ENCODE measurements at places on chromosomes 5 and 9.

- DNase-seq: peak; percentile 32
These were observed 29.2 kb downstream of the RUSC2 start for GRCh38 chr9:35518981-35519679.

DNA sequence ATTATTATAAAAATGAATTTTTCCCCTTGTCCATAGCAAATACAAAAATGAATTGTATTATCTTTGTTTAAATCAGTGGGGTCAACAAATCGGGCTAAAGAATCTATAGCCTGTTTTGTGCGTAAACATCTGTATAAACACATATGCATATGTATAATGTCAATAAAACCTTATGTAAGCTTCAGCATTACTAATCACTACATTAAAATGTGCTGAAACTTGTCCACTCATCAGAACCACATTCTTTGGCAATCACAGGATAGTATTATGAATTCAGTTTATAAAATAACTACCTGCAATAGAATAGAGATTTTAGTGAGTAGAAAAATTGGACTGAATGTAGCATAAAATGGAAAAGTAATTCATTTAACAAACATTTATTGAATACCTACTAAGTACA, 30.6 kb downstream of the RGMB start:
- no peak for DNase-seq

- DNase-seq: no peak
These were observed 567.9 kb downstream of the CCDC171 start for GRCh38 chr9:16120727-16121126.

GRCh38 chr9:29769019-29769418, 2195.7 kb upstream of the C9orf72 start:
- DNase-seq: no peak

GRCh38 chr5:101160002-101160401, 256.9 kb upstream of the ST8SIA4 start:
- no peak for DNase-seq

DNA sequence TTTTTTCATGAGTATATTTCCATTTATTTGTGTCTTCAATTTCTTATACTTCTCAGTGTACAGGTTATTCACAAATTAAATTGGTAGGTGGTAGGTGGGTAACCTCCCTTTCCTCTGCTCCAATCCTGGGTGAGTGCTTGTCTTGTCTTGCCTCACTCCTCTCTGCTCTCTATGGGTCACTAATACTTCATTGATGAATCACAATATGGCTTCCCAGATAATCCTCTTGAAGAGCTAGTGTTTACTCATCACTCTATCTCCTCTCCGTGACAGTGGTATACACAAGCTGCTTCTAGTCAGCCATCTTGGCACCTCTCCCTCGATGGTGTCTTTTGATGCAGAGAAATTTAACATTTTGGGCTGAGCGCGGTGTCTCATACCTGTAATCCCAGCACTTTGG, 331.8 kb upstream of the NMUR2 start:
- DNase-seq: no peak

- no peak for DNase-seq
These were observed 722.8 kb upstream of the GRAMD2B start for GRCh38 chr5:125700380-125700861.

DNA sequence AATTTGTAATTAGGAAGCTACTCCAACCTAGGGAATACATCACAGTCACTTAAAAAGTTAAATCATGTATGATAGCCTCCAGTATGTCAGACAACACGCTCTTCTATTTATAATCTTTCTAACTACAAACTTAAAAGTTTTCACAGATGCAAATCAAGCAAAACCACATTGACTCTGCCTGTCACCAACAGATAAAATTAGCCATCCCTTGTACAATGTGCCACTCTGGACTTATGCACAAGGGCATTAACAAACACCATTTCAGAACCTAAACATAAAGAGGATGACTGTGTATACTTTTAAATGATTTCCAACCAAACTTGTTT, 14.7 kb downstream of the ERP44 start:
- DNase-seq: no peak

DNA sequence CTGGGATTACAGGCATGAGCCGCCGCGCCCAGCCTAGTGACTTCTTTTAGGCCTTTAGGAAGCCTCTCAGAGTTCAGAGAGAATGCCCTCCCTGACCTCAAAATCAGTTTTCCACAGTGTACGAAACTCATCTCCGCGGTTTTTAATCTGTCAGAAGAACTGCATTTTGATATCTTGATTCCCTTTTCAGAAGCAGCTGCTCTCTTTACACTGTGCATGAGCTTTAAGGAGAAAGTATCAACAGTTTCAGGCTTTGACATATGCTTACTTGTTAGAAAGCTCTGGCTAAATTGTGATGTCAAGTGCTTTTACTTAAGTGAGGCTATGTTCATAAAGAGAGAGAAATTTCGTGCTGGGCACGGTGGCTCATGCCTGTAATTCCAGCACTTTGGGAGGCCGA, 74.6 kb downstream of the USP20 start:
- no peak for DNase-seq

GRCh38 chr5:107398703-107399102, 272.0 kb downstream of the EFNA5 start:
- DNase-seq: no peak

GRCh38 chr5:82312373-82312856, 34.3 kb upstream of the RPS23 start:
- DNase-seq: peak; percentile 50

DNA sequence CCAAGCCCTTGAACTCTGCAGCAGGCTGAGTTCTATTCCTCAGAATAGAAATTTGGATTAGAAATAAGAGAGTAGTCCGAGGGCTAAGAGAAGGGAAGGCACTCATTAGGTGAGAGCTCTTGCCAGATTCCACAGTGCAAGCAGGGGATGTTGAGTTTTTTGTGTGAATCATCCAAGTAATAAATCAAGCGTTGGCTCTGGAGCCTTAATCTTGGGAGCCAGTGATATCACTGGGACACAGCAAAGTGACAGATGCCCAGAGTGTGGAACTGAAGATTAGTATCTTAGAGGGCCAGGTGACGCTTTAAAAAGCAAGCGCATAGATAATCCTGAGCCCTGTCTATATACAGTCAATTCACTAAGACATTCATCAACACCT, 60.3 kb downstream of the FOXD1 start:
- DNase-seq: no peak

DNA sequence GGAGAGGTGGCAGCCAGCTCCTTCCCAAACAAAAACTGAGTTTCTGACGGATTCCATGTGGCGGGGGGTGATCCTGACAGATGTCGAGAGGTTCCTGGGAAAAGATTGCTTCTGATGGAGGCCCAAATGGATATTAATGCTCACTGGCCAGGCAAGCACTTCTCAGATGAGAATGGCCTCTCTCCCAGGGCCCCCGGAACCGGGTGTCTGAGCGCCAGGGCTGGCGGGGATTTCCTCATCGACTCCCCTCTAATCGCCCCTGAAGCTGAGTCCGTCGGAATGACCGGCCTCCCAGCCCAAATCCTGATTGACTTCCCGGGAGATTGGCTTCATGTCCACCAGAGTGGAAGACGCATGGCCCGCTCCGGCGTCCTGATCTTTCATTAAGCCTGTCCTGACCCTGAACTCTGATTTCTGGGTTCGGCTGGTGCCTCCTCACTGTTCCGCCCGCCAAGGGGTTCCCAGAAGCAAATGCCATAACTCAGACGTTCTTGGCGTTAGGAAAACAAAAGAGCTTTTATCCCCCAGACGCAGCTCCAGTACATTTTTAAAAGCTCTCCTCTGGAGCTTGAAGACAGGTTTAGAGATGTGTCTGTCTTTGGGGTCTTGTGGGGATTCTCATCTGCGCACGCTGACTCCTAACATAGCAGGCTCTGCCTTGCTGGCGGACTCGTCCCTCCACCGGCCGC, 17.6 kb downstream of the FIBCD1 start:
- no peak for DNase-seq

- no peak for DNase-seq
These were observed 134.1 kb downstream of the SEMA6A start for GRCh38 chr5:116440457-116441001.

GRCh38 chr5:5454391-5454790, 31.9 kb downstream of the ICE1 start:
- DNase-seq: no peak

DNA sequence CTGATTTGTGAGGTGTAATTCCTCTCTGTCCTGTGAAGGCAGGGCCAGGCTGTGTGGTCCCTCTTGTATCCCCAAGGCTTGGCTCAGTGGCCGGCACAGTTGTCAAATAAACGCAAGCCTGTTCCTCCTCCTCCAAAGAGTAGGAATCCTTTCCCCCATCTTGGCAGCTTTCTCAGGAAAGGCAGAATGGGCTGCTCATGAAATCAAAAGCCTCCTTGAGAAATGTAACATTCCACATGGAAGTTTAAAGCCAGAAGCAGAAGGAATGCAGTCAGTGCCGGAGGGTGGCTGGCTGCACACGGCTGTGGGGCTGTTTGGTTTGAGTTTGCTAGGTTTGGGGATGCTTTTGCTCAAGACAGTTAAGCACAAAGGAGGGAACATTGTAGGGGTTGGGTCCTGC, 34.5 kb upstream of the MED10 start:
- DNase-seq: no peak

GRCh38 chr9:114155995-114156656, 789 bp downstream of the COL27A1 start:
- no peak for DNase-seq

GRCh38 chr9:124102363-124102762, 90.8 kb downstream of the LHX2 start:
- DNase-seq: no peak

- DNase-seq: no peak
These were observed 3.3 kb downstream of the LCN8 start for GRCh38 chr9:136754626-136755301.

DNA sequence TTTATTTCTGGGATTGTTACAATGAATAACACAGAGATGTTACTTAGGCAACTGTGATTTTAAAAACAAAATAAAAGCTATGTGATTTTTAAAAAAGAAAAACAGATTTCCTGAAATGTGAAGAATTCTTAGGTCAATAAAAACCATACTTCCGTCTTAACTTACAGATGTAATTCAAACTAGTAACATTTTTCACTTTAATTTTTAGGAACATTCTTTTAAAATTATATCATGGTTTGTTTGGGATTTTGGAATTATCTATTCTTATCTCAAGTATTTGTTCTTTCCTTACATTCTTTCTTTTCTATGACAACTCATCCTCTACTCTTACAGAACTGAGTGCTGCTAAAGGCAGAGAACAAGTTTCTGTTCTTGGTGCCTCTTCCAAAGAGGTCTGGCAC, 159.5 kb downstream of the RAPGEF6 start:
- DNase-seq: no peak

- DNase-seq: no peak
These were observed 54.3 kb downstream of the TLE1 start for GRCh38 chr9:81634915-81635516.

- DNase-seq: no peak
These were observed 667.4 kb upstream of the SEMA6A start for GRCh38 chr5:117242028-117242427.

- DNase-seq: no peak
These were observed 118.7 kb downstream of the RXRA start for GRCh38 chr9:134445000-134445399.

DNA sequence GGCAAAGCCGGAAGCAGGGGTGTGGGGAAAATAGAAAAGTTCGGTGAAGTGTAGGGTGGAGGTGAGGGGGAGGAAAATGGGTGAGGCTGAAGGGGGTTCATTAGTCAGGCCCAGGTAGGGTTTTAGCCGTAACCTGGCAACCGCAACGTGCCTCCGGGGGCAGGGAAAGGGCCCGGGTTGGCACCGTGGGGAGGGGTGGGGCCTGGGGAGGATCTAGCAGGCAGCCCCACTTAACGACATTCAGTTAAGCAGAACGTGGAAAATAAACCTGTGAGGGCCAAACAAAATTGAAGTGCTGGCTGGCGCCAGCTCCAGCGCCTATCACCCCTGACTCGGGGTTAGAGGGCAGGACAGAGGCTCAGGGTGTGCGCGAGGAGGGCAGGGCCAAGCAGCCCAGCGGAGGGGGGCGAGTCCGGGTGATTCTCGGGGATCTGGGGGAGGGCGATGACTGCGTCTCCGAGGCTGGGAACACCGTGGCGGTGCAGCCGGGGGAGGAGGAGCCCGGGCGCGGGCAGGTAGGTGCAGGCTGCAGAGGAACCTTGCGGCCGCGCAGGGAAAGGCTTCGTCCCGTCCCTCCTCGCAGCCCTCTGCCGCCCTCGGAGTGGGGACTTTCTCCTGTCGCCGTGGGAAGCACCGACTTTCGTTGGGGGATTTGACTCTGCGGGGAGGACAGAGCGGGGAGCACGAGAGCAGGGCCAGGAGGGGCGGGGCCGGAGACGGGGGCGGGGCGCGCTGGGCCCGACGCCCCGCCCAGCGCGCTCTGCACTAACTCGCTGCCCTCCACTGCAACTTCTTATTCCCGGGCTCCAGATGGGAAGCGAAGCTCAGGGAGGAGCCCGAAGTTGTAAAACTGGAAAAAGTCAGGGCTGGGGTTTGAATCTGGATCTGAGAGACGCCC, 5.1 kb downstream of the RGS14 start:
- peak; percentile 30 for DNase-seq

DNA sequence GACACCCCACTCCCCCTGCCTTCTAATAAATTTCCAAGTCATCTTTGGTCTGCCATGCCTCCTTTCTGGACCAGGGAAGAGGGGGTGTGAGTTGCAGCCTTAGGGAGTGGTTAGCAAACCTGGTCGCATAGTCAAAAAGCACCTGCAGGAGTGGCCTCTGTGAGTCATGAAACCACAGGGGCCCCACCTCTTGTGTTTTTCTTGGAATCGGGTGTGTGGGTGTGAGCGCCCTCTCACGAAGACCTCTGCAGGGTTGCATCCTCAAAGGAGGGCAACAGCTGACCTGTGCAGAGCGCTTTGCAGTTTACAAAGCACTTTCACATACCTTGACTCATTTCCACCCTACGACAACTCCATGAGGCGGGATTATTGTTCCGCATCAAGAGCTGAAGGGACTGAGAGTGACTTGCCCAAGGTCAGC, 36.8 kb upstream of the TEX48 start:
- no peak for DNase-seq

DNA sequence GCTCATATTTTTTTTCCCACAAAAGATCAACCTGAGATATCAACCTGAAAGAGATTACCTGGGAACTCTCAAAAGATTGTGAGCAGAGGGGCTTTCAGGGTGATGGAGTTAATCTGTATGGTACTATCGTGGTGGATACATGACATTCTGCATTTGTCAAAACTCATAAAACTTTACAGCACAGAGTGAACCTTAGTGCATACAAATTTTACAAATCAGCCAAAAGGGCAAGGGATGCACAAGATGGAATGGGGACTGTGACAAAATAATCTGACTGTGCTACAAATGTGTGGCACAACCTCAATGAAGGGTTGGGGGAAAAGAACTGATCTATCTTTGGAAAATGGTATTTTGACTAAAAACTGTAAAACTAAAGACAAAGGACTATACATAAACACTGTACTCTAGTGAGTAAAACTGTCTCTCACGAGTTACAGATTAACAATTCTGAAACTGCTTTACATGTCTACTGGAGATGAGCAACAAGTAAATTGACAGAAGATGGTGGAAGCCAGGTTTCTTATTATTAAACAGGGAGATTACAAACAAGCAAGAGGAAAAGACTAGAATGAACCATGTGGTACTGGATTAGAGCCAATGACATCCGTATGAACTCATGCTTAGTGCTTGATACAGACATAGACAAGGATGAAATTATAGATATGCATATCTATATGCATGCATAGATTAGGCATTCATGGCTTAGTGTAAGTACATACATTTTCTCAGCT, 24.8 kb upstream of the RLN1 start:
- DNase-seq: no peak

Data from SW 1271 (cell line).